ENCODE measurements at places on chromosomes 6 and 20. TPM values are rescaled to one million over a fixed set of nuclear protein-coding genes. Genes with fewer than 3 reads are reported as not detected.

DNA sequence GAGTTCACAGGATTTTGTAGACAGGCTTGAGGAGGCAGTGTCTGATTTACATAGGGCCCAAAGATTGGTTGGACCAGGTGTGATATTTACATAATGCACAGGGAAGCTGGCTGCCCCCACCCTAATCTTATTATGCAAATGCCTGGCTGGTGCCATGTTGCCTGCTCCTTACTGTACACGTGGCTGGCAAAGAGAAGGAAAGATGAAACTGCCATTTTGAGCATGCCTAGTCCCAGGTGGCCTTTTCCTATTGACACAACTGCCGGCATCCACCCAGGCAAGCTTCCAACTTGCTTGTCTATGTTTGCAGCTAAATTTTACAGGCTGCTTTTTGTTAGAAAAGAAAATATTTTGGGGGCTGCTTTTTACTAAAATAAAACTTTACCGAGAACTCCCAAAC lies 174.6 kb downstream of the LMBRD1 start:
- DNase-seq, result no peak

DNA sequence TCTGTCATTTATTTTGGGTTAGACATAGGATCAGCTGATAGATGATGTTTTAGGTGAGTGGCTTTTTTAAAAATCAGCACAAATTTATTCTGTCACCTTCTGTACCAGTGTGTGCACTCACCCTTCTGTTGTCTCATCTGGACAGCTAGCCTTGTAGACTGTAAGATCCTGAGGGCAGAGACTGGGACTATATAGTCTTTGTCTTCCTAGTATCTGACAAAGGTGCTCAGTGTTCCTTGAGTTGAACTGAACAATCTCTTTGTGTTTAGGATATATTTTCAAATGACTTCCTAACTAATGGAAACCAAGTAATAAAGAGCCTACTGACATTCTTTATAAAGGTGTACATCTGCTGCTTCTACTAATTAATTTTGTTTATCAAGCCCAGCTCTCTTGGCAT lies 3.0 kb downstream of the DCBLD1 start:
- no peak for DNase-seq

The LAMA2 gene
- 67.5 TPM for total RNA-seq

The RPS6KA2 gene
- total RNA-seq, result 109 TPM

GRCh38 chr20:47466213-47466612 lies 35.5 kb upstream of the NCOA3 start:
- DNase-seq, result peak; percentile 15

The TRPC4AP gene
- 52.9 TPM for total RNA-seq

The PSORS1C1 gene
- 0.66 TPM for total RNA-seq
